ENCODE measurements at places on chromosomes 5 and 9.

DNA sequence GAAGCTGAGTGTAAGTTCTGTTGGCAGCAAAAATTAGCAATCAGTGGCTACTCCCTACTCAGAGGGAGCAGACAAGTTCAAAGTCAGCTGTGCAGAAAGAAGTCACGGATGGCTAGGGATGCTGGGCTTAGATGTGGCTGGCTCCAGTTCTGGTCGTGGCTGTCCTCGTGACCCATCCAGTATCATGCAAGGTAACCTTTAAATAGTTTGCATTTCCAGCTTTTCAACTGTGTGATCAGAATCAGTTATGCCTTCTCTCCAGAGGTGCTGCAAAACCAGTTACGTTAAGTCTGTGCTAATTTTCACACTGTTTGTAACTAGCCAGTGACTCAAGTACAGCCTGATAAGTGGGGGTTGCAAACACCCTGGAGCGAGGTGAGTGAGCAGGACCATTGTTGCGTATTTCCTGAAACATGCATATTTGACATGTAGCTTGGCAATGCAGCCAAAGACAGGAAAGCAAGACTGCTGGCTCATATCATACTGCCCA is 302.4 kb downstream of the ATPSCKMT start:
- DNase-seq = no peak

GRCh38 chr9:130842545-130842944 is 7.5 kb downstream of the ABL1 start:
- no peak for DNase-seq

GRCh38 chr5:87322381-87322780 is 54.7 kb downstream of the RASA1 start:
- no peak for DNase-seq

DNA sequence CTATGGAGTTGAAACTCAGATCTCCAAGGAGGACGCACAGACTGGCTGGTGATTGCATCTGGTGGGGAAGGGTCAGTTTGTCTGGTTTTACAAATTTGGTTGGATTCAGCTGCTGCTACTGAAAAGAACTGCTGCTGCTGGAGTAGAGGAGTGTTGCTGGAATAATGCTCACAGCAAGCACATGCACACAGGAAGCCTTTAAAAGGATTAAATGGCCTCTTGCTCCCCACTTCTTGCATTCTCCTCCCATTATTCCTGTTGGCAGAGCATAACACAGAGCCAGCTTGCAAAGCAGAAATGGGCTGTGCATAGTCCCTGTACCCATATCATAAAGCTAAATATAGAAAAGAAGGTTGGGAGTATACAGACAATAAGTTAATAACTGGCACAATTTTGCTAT is 16.6 kb downstream of the ZNF474 start:
- DNase-seq = no peak
